Ureter (tissue), 1 donor: ENCODE measurements at places on chromosomes 1 and 21.

DNA sequence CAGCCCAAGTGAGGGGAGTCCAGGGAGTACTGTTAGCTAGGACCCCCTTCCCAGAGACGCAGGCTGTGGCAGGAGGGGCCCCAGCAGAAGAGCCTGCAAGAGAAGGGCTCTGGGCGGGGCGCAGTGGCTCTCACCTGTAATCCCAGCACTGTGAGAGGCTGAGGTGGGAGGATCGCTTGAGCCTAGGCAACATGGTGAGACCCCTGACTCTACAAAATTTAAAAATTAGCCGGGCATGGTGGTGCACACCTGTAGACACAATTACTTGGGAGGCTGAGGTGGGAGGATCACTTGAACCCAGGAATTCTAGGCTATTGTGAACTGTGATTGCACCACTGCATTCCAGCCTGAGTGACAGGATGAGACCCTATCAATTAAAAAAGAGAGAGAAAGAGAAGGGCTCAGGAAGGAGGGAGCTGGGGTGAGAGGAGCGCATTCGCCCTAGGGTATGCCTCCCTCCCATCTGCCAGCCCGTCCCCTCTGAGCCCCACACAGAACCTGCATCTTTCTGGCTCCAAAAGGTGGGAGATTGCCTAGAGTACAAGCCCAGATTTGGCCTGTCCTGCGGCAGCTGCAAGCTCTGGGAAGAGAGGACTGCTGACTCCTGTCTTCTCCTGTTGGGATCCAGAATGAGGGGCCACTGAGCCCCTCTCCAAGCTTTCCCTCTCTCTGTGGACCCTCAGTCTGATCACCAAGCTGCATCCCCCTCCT, 3.6 kb downstream of the KCNQ4 start:
- no peak for DNase-seq

- no peak for DNase-seq
Observed at GRCh38 chr1:19074361-19074901, 118.0 kb upstream of the IFFO2 start.

DNA sequence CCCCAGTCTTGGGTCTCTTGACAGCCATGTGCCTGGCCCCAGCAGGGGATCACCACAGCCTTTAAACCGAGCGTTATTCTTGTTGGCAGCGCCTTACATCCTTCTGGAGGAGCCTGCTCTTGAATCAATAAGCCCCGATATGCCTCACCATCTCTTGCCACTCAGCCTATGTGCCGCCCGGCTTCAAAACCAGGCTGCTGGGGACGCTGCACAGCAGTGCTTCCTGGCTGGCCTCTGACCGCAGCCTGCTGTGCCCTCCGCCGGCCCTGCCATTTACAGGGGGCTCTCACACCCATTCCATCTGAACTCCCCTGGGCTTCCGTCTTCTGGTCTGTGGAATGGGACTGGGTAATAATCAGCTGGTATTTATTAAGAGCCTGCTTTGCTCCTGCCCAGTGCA, 3.0 kb upstream of the PEX10 start:
- no peak for DNase-seq

GRCh38 chr1:22932803-22933470, 39.7 kb downstream of the LACTBL1 start:
- no peak for DNase-seq

GRCh38 chr1:47431534-47431933, 6.3 kb upstream of the FOXD2 start:
- no peak for DNase-seq

DNA sequence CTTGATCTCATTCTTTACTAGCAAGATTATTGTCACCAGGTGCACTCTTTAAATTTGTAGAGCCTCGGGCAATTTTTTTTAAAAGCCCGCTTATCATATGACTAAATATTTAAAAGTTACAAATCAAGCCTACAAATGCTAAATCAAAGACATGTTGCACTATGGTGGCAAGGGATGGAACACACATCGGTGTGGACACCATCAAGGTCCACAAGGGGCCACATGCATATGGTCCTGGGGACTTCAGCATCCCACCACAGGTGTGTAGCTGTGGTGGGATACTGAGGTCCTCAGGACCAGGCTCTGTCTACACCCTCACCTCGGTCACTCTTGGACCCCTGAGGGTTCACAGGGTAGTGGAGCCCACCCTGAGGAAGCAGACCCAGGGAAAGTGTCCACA, 45.8 kb downstream of the FAM78B start:
- no peak for DNase-seq
